Foreskin keratinocyte (primary cell): ENCODE measurements at places on chromosomes 5 and 9. TPM values are rescaled to one million over a fixed set of nuclear protein-coding genes. Genes with fewer than 3 reads are reported as not detected.

The CYSRT1 gene
- total RNA-seq = 0.92 and 1.2 TPM in 2 replicates

The GDNF gene
- total RNA-seq = 1.1 and 1.7 TPM in 2 replicates

The BAG1 gene
- total RNA-seq = 29.6 and 33.5 TPM in 2 replicates

The IL13 gene
- not detected in 2 replicates for total RNA-seq

The KIF4B gene
- total RNA-seq = 0.03 and 0.04 TPM in 2 replicates

The FAM169A gene
- 22.9 and 25.1 TPM in 2 replicates for total RNA-seq

The PPP6C gene
- 30.0 and 30.1 TPM in 2 replicates for total RNA-seq

The GNA14 gene
- total RNA-seq = not detected in 2 replicates

The PFN3 gene
- not detected in 2 replicates for total RNA-seq

The KIF24 gene
- total RNA-seq = 6.0 and 6.7 TPM in 2 replicates

The MEGF10 gene
- total RNA-seq = not detected in 2 replicates

The KCNMB1 gene
- not detected in 2 replicates for total RNA-seq

The CCL27 gene
- 0.49 and 0.95 TPM in 2 replicates for total RNA-seq

The DBH gene
- total RNA-seq = not detected in 2 replicates

The OR1K1 gene
- not detected in 2 replicates for total RNA-seq

The SH3TC2 gene
- total RNA-seq = 12.3 and 13.5 TPM in 2 replicates

The C5orf52 gene
- not detected in 2 replicates for total RNA-seq

The GFRA3 gene
- not detected in 2 replicates for total RNA-seq

The MZB1 gene
- 0.21 TPM in 1 of 2 replicates, not detected in the other for total RNA-seq

The IL9 gene
- total RNA-seq = not detected in 2 replicates

The LIX1 gene
- total RNA-seq = not detected in 2 replicates

The PPP3R2 gene
- total RNA-seq = not detected in 2 replicates

The FBLL1 gene
- not detected in 2 replicates for total RNA-seq

The GRIN1 gene
- total RNA-seq = 0.07 and 0.17 TPM in 2 replicates
